ENCODE measurements at places on chromosomes 11 and 22. TPM values are rescaled to one million over a fixed set of nuclear protein-coding genes. Genes with fewer than 3 reads are reported as not detected.

The OLFML1 gene
- 111 TPM for total RNA-seq

The ELF5 gene
- not detected for total RNA-seq

The STX5 gene
- total RNA-seq, result 59.0 TPM

The DEFB131B gene
- not detected for total RNA-seq

- no peak overlapping the region for H3K27ac ChIP-seq
- no peak for DNase-seq
- H3K4me3 ChIP-seq, result no peak overlapping the region
- H3K4me1 ChIP-seq, result no peaks in the 10 kb centered on the region
- H3K27me3 ChIP-seq, result no peaks in the 10 kb centered on the region
Observed at GRCh38 chr22:24483976-24484545, 11.1 kb upstream of the UPB1 start.

- H3K27ac ChIP-seq, result no peak overlapping the region
- no peaks in the 10 kb centered on the region for H3K4me1 ChIP-seq
- DNase-seq, result no peak
- no peak overlapping the region for H3K4me3 ChIP-seq
- no peaks in the 10 kb centered on the region for H3K36me3 ChIP-seq
Observed at GRCh38 chr11:131311776-131312514, 58.5 kb upstream of the NTM start.

DNA sequence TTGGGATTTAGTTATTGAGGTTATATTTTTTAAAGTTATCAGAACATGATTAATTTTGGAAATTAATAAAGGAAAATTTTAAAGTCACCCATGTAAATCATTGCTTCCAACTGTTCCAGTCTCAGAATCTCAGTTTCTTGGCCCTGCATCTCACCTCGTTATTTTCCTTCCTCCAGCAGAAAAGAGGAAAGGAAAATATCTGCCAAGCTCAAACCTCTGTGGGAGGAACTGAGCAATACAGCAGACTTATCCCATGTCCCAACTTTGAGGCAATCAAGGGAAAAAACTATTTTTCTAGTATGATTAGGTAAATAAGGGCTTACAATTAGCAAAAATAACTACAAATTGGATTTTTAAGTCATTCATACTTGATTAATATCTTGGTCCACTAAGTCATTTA is 30.1 kb downstream of the ELMOD1 start:
- H3K4me1 ChIP-seq, result no peaks in the 10 kb centered on the region
- H3K27ac ChIP-seq, result no peak overlapping the region
- no peak overlapping the region for H3K4me3 ChIP-seq
- no peak for DNase-seq

GRCh38 chr22:29370537-29370936 is 17.8 kb downstream of the AP1B1 start:
- no peaks in the 10 kb centered on the region for H3K36me3 ChIP-seq
- no peaks in the 10 kb centered on the region for H3K4me1 ChIP-seq
- DNase-seq, result no peak
- H3K4me3 ChIP-seq, result no peak overlapping the region

GRCh38 chr22:45240810-45241631 is at the start of gene KIAA0930:
Gene KIAA0930, minus strand, starts transcription at chr22:45240894. Its CDS starts 191 bp downstream, at chr22:45240703.
- no peaks in the 10 kb centered on the region for H3K27me3 ChIP-seq
- no peaks in the 10 kb centered on the region for H3K4me1 ChIP-seq
- H3K36me3 ChIP-seq, result no peaks in the 10 kb centered on the region
- H3K4me3 ChIP-seq, result peak within 1 kb of the TSS; percentile 62
- H3K27ac ChIP-seq, result peak within 1 kb of the TSS; percentile 84

DNA sequence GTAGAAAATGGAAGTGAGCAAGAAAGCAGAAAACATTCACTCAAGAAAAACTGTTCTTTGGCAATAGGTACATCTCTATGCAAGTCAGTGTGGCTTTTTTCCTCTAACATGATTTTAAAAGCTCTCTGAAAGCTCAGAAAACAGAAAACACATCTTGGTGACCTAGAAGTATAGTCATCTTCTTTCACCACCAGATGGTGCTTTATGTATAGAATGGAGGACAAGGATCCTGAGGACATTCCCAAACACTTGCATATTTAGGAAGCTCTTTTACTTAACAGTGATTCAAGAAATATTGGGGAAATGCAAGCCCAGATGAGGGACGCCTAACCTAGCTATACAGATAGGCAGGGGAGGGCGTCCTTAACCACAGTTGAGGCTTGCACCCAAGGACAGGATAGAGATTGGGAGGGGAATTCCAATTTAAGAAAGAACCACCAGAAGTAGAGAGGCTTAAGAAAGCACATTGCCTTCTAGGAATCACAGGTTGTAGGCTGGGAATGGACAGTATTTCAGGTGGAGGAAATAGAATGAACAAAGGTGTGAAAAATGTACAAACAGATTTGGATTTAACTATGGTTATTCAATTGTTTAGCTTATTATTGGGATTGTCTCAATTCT is 13.8 kb upstream of the CCDC81 start:
- H3K27me3 ChIP-seq, result no peaks in the 10 kb centered on the region
- no peak for DNase-seq
- no peak overlapping the region for H3K4me3 ChIP-seq

DNA sequence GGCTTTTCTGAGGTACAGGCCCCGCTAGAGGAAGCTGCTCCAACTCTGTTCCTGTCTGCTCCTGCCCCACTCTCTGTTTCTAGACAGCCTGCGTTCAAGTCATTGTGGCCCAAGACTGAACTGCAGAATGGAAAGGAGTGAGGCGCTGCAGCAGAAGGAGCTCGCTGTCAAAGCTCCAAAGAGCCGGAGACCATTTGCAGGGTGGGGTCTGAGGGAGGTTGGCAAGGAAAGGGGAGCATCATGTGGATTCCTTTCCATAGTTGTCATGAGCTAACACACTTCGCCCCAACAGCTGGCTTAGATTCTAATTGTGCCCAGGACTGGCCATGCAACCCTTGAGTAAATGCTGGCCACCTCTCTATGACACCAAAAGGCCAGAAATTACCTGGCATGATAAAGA is 18.8 kb downstream of the APOL4 start:
- no peaks in the 10 kb centered on the region for H3K27me3 ChIP-seq
- no peak for DNase-seq
- H3K4me1 ChIP-seq, result no peaks in the 10 kb centered on the region
- H3K27ac ChIP-seq, result no peak overlapping the region
- H3K36me3 ChIP-seq, result no peaks in the 10 kb centered on the region
- H3K4me3 ChIP-seq, result no peak overlapping the region
